ENCODE measurements at places on chromosomes 3 and 15. TPM values are rescaled to one million over a fixed set of nuclear protein-coding genes. Genes with fewer than 3 reads are reported as not detected.

VGLL3 gene
- 53.7 TPM for total RNA-seq

KNSTRN gene
- 15.7 TPM for total RNA-seq

NPAP1 gene
- not detected for total RNA-seq

SLC12A1 gene
- not detected for total RNA-seq

ALAS1 gene
- 61.8 TPM for total RNA-seq
